ENCODE measurements at places on chromosomes 7 and 10. TPM values are rescaled to one million over a fixed set of nuclear protein-coding genes. Genes with fewer than 3 reads are reported as not detected.
A peak's percentile ranks its signal among the peaks of the same experiment; 100 is the strongest.

The CEP41 gene
- 20.4 TPM for total RNA-seq

The TRDMT1 gene
- total RNA-seq = 11.4 TPM

The METTL27 gene
- total RNA-seq = 0.91 TPM

The BEND7 gene
- total RNA-seq = 3.1 TPM

The MRPS17 gene
- 22.9 TPM for total RNA-seq

DNA sequence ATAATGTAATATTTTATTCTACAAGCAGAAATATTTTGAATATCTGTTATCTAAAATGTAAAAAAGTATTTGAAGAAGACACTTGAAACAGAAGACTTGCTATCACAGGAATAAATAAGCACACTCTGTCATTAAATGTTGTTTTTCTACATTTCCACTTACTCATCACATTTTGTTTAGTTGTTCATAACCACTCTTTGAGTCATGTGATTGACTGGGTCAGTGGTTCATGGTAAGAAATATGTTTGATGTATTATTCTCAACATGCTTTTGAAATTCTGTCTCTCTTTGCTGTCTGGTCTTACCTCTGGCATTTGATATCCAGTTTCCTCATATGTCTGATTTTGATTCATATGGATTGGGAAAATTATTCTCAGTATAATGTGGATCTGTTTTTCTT, 171.8 kb downstream of the SUGCT start:
- DNase-seq = no peak

GRCh38 chr10:86868353-86868752, 89.1 kb downstream of the MMRN2 start:
- peak; percentile 91 for DNase-seq

DNA sequence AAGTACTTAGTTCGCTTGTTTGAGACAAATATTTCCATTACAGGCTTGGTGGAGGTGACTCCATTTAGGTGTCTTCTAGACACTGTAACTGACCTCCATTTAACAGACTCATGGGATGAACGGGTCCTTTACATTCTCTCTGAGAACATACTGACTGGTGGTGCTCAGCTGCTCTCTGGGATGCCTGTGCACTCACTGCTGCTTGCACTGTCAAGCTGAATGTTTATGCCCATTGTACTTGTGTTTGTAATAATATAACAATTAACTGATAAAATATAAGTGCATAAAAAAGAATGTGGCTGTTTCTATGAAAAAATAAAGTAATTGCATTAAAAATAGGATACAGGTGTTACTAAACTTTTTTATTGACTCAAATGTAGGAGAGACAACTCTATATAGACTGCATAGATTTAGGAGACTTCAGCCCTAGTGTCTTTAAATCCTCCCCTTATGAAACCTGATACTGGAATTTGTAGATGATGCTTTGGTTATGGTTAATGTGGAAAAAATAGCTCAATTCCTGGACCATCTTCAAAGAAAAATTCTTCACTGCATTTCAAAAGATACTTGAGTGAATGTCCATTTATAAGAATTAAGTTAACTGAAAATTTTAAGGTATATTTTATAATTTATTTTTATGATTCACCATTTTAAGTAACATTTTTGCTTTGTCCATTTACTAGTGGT, 85.4 kb downstream of the CDK14 start:
- no peak for DNase-seq

GRCh38 chr7:96084881-96085553, 236.9 kb downstream of the SLC25A13 start:
- no peak for DNase-seq

DNA sequence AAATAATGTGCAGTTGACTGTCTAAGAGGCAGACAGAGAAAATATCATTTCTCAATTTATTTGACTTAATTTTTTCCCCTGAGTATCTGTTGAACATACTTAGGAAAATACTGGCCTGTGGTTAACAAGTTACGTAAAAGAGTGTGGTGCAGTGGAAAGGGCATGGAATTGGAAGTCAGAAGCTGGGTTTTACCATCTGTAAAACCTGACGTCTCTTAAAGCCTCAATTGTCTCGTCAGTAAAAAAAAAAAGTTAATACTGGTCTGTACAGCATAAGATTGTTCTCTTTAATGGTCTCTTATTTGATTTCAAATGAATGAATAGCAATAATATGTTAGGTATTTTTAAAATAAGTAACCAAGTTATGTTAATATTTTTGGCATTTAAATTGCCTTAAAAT, 67.8 kb downstream of the PHTF2 start:
- no peak for DNase-seq

DNA sequence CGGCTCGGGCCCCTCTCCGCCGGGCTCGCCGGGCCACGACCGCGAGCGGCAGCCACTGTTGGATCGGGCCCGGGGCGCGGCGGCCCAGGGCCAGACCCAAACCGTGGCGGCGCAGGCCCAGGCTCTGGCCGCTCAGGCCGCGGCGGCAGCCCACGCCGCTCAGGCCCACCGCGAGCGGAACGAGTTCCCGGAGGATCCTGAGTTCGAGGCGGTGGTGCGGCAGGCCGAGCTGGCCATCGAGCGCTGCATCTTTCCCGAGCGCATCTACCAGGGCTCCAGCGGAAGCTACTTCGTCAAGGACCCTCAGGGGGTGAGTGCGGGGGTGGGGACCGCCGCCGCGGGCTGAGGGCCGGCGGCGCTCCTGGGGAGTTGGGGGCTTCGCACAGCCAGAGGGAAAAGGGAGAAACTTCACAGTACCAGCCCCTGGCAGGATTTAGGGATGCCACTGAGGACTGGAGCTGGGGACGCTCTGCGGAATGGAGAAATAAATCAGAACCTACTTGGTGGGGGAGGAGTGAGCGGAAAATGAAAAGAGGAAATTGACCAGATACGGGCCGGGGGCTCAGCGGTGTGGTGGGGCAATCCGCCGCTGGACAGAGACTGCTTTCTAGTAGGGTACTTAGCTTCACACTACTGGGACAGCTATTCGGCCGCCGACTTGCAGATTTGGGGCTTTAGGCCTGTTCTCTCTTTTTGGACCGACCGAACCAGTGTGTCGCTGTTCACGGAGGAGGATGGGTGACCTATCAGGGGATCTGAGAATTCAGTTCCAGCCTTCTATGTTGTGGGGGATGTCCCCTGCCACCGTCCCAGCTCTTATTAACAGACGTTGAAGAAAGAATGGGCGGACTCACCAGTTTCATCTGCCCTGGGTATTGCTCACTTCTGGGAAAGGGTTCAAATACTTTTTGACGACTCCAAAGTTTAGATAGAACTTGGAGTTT, 669 bp downstream of the PI4K2A start:
- no peak for DNase-seq

DNA sequence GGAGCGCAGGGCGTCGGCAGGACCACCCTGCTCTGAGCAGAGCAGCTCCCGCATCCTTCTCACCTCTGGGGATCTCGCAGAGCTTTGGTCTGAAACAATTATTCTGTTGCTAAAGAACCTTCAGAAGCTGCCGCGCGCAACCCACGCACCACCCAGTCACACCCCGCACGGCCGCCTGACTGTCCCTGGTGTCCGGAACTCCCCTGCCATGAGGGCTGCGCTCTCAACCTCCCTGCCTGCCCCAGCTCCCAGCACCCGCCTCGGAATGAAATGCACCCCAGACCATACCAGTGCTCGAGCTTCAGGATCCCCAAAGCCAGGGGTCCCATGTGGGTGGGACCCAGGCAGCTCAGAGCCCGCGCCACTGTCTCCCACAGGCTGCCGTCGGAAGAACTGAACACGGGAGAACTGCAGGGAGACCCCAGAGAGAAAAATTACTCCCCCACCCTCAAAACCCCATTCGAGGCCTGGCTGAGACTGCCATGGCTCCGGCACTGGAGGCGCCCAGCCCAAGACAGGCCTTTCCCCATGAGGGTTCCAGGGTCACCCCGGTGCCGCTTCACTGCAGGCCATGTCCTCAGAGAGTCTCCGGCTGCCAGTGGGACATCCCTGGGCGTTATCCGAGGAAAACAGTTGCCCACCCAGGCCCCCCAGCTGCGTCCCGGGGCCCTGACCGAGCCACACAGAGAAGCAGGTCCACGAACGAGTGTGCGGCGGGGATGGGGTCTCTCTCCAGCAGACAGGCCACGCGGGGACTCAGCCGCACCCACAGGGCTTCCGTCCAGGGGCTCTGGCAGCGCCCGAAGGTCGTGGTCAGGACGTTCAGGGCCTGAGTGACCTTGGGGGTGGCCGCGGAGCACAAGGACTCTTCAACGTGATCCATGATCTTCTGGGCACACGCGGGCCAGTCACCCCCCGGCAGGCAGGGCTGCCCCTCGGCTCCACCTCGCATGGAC, 12.1 kb downstream of the BRAT1 start:
- no peak for DNase-seq

GRCh38 chr7:157543791-157544190, 207.0 kb downstream of the DNAJB6 start:
- no peak for DNase-seq

DNA sequence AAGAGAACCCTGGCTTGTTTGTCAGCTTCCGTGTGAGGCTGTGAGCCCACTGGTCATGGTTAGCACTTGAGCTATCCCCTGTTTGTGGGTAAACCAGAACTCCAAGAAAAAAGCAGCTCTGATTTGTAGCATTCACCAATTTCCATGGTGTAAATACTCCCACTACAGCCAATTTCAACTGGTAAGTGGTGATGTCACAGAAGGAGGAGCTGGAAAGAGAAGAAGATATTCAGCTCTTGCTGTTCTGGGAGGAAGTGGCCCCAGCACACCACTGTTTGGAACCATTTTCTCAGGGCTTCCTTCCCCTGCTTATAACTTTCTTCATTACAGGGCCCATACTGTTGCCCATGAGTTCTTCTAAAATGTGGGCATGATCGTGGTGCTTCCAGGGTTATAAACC, 500.1 kb upstream of the ZMIZ1 start:
- no peak for DNase-seq

- DNase-seq = no peak
Measured at GRCh38 chr10:132675031-132675740, 110.8 kb downstream of the NKX6-2 start.

DNA sequence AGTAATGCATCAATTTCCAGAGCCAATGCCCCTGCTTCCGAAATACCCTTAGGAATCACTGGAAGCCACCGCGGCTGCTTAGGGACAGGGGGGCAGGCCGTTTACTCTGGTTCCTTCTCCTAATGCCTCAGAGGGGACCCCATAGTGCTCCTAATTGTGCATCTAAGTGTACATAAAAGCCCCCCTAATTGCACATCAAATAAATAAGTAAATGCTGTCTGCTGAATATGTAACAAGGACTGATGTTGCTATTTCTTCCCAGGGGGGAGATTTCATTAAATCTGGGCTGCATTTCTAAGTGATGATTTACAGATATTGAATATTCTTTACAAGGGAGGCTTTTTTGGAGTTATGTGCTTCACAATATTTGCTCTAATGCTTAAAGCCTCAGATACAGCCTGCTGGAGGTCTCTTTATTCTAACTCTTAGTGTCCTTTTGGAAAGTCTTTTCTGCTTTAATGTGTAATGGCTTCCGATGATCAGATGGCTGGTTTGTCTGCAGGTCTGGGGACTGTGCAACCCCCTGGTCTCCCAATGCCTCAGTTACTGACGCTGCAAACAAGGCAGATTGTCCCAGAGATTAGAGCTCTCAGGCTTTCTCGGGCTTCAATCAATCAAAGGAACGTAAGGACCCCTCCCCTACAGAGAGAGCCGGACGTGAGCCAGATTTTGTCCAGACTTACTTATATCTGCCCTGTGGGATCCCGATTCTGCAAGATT, 143.0 kb downstream of the PRPF18 start:
- DNase-seq = no peak

GRCh38 chr10:125261491-125262186, 101.3 kb upstream of the CTBP2 start:
- DNase-seq = no peak

DNA sequence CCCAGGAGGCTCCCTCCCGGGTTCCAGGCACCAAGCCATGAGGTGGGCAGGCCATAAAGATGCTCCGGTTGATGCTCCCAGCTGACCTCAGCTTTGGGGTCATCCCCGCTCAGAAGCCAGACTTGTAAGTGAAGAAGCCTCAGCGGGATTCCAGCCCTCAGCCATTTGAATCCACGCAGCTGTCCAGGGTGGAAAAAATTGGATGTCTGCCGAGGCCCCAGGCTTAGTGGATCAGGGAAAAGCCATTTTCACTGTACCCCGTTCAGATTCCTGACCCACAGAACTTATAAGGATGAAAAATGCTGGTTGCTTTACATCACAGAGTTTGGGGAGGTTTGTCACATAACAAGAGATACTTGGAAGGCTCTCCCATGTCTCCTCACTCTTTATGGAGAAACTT, 49.2 kb upstream of the CPN1 start:
- no peak for DNase-seq

DNA sequence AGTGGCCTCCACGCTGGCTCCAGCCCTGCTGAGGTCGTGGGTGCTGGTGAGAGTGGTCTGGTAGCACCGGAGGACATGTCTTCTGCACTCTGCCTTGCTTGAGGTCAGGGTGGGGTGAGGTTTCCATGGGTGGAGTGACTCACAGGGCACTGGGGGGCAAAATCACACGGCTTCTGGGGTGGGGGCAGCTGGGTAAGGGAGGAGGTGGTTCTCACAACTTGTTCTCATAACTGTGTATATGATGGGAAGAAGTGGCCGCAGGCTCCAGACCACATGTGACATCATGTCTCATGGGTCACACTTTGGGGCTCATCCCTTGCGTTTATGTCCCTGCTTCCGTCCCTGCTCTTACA, 884 bp upstream of the PRF1 start:
- no peak for DNase-seq

DNA sequence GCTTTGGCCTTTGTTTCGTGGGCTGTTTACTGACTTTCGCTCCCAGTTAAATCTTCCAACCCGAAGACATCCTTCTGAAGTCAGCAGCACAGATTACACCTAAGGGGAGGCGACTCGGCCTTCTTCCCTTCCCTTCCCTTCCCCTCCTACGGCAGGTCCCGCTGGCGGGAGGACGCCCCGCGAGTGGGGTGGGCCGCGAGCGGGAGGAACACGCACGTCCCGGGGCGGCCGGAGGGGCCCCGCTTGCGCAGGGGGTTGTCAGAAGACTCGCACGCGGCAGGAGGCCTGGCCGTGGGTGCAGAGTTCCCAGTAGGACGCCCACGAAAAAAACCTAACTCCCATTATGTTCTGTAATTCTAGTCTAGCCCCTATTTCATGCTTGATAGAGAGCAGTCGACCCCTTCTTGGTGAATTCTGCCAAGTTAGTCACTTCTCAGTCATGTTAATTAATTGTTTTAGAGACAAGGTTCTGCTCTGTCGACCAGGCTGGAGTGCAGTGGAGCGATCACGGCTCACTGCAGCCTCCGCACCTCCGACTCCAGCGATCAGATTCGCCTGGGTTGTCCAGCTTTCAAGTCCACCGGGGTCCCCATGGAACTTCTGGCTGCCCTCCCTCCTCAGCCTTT, 19.2 kb upstream of the ZNF32 start:
- DNase-seq = no peak

- DNase-seq = no peak
Measured at GRCh38 chr7:76364198-76364584, 5.4 kb upstream of the YWHAG start.

- no peak for DNase-seq
Measured at GRCh38 chr10:110343947-110344346, 39.2 kb upstream of the SMNDC1 start.
